ENCODE measurements at places on chromosomes 4 and X. TPM values are rescaled to one million over a fixed set of nuclear protein-coding genes. Genes with fewer than 3 reads are reported as not detected.

- H3K27me3 ChIP-seq: no peaks in the 10 kb centered on the region
- no peaks in the 10 kb centered on the region for H3K4me1 ChIP-seq
- H3K27ac ChIP-seq: no peak overlapping the region
- no peak for DNase-seq
- no peak overlapping the region for H3K4me3 ChIP-seq
Measured at GRCh38 chr4:181536811-181537434, 706.3 kb upstream of the TENM3 start.

GRCh38 chr4:83716874-83717273 lies 181.0 kb downstream of the GPAT3 start:
- no peak for DNase-seq
- H3K4me1 ChIP-seq: no peaks in the 10 kb centered on the region
- H3K36me3 ChIP-seq: no peaks in the 10 kb centered on the region
- no peak overlapping the region for H3K4me3 ChIP-seq

DNA sequence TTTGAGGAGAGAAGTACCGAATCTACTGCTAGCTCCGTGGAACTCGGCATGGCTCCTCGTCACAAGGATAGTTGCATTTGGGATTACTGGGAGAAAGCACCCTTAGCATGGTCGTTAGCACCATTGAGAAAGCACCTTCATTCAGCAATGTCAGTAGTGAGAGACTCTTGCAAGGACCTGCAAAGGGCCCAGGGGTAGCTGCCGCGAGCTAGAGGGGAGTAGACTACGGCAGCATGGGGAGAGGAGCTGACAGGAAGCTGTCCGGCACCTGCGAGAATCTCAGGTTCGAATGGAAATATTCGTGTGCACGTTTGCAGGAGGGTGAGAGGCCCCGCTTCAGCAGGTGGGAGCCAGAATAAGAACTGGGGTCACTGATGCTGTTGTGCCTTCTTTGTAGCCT lies 20.2 kb downstream of the TLR10 start:
- peaks cover 4% of the 10 kb centered on the region for H3K36me3 ChIP-seq
- no peak overlapping the region for H3K4me3 ChIP-seq
- H3K27me3 ChIP-seq: no peaks in the 10 kb centered on the region
- peaks cover 4% of the 10 kb centered on the region for H3K4me1 ChIP-seq
- no peak overlapping the region for H3K27ac ChIP-seq
- no peak for DNase-seq

- H3K4me1 ChIP-seq: peaks cover 17% of the 10 kb centered on the region
- no peak overlapping the region for H3K4me3 ChIP-seq
- H3K27me3 ChIP-seq: no peaks in the 10 kb centered on the region
Measured at GRCh38 chr4:146787731-146788130, 149.0 kb downstream of the POU4F2 start.

GRCh38 chrX:129779747-129780146 lies at the start of gene SASH3:
SASH3 (plus strand) TSS chrX:129779949; CDS start chrX:129780098, 149 bp downstream.
- H3K4me3 ChIP-seq: no peak within 1 kb of the TSS
- no peaks in the 10 kb centered on the region for H3K36me3 ChIP-seq
- H3K27ac ChIP-seq: no peak within 1 kb of the TSS
- H3K4me1 ChIP-seq: no peaks in the 10 kb centered on the region
- peaks cover 3% of the 10 kb centered on the region for H3K27me3 ChIP-seq

DNA sequence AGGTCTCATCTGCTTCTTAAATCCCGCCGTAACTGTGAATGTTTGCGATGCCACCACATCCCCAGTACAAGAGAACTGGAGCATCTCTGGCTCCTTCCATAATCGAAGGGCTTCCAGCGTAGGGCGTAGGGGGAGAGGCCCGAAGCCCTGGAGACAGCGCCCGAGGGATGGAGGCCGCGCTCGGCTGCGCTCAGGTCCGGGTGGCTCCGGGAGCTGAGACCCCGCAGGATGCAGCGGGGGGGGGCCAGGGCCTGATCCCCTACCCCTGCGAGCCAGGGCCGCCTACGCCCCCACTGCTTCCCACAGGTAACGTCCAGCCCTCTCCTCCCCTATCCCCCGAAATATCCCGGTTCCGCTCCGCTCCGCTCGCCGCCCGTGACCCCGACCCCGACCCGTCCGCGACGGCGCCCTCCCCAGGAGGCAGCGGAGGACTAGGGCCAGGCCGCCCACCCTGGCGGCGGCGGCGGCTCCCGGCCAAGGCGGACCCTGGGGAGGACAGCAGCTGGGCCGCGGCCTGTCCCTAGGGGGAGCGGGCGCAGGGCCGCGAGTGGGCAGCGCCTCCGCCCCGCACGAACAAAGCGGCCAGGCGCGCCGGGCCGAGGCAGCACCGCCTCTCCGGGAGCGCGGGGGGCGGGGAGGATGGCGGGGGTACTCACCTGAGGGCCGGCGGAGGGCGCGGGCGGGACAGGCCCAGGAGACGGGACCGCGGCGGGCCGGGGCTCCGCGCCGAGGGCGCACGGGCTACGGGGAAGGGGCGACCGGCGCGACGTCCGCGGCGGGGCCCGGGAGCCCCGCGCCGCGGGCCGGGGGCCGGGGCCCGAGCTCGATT lies 723 bp downstream of the WDFY3 start:
- H3K36me3 ChIP-seq: no peaks in the 10 kb centered on the region
- H3K4me1 ChIP-seq: peaks cover 26% of the 10 kb centered on the region
- H3K27me3 ChIP-seq: peaks cover 19% of the 10 kb centered on the region
- DNase-seq: peak; percentile 80
- peak overlapping the region; percentile 97 for H3K27ac ChIP-seq

- H3K27ac ChIP-seq: no peak overlapping the region
- H3K4me3 ChIP-seq: no peak overlapping the region
- no peaks in the 10 kb centered on the region for H3K4me1 ChIP-seq
Measured at GRCh38 chr4:687971-688853, 739 bp downstream of the SLC49A3 start.

DNA sequence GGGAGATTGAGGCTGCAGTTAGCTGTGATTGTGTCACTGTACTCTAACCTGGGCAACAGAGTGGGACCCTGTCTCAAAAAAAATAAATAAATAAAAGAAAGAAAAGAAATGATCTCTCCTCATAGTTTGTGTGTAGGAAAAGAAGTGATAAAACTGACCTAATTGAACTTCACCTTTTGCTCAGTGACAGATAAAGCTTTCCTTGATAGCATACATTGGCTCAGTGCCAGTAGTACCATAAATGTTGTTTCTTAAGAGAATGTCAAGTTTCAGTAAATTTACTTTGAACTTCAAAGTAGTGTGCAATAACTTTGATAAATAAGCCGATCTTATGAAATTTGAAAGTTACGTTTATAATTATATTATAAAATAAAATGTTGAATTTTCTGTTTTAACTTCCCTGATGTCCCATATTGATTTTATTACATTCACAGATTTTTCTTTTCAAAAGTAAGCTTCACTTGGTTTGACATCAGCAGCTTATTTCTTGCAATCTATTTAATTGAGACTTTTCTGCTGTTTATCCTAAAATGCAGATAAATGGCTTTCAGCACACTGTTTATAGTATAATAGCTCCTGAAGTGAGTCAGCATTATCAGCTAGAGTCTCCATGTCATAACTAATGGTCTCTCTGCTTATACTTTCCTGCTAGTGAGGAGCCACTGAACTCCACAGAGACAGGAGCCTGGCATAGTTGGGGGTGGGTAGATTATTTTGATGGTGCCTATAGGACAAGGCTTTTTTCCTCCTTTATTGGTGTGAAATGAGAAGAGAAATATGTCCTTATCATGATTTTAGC lies 330.1 kb downstream of the BMPR1B start:
- H3K4me1 ChIP-seq: no peaks in the 10 kb centered on the region
- H3K36me3 ChIP-seq: no peaks in the 10 kb centered on the region
- no peaks in the 10 kb centered on the region for H3K27me3 ChIP-seq
- no peak for DNase-seq
- H3K27ac ChIP-seq: no peak overlapping the region
- H3K4me3 ChIP-seq: no peak overlapping the region

DNA sequence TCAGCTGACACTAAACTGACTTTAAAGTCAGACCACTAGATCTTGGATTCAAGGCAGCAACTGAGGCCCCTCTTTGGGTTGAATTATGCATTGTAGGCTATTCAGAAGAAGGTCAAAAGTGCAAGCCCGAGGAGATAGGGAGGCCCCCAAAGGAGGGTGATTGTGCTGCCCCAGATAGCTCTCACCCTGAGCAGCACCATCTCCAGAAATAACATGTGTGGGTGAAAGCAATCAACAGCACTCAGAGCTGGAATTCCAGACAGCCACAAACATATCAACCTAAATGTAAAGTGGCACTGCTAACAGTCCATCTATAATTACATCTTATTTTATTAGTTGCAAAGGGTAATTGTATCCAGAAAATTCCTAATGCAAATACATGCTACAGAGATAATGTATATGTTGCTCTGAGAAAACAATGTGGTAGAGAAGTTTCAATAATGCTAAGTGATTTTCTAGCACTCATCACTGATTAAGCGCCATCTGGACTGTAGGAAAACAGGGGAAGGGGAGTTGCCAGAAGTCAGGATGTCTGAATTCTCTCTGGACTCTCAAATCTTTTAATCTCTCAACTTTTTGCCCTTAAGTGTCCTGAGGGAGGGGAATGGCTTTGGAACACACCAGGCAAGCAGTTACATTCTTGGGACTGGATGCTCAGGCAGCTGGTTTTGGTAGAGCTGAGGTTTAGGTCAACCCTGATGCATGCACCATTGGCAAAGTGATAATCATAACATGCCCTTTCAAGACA lies 61.8 kb upstream of the SFRP2 start:
- H3K4me1 ChIP-seq: peaks cover 9% of the 10 kb centered on the region
- H3K27me3 ChIP-seq: peaks cover 3% of the 10 kb centered on the region
- peak overlapping the region; percentile 20 for H3K27ac ChIP-seq
- no peak for DNase-seq

- H3K27ac ChIP-seq: no peak overlapping the region
- H3K4me1 ChIP-seq: peaks cover 3% of the 10 kb centered on the region
- no peak overlapping the region for H3K4me3 ChIP-seq
- H3K27me3 ChIP-seq: no peaks in the 10 kb centered on the region
- H3K36me3 ChIP-seq: no peaks in the 10 kb centered on the region
Measured at GRCh38 chr4:144710526-144710912, 64.6 kb downstream of the HHIP start.

DNA sequence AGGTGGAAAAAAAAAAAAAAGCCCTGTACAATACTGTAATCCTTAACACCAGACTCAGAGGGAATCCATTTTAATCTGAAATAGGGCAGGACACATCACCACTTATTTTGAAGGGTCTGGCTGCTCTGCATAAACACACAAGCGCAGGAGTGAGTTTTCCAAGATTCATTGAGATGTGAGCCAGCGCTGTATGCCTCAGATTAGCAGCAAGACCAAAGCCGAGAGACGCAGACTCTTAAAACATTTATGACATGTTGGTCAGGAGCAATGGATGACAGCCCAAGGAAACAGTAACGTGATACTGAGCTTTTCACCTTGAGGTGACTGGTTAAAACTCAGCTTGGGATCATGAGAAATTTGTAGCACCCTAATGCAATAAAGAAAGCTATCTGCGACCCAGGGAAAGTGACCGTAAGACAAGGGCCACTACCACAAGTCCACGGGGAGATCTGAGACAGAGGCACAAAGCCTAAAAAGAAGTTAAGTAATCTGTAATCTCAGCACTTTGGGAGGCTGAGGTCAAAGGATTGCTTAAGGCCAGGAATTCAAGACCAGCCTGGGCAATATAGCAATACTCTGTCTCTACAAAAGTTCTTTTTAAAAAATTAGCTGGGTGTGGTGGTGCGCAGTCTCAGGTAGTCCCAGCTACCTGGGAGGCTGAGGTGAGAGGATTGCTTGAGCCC lies 210.6 kb downstream of the COL25A1 start:
- no peak for DNase-seq
- no peak overlapping the region for H3K27ac ChIP-seq
- H3K27me3 ChIP-seq: no peaks in the 10 kb centered on the region
- no peaks in the 10 kb centered on the region for H3K4me1 ChIP-seq
- no peaks in the 10 kb centered on the region for H3K36me3 ChIP-seq
- no peak overlapping the region for H3K4me3 ChIP-seq

DNA sequence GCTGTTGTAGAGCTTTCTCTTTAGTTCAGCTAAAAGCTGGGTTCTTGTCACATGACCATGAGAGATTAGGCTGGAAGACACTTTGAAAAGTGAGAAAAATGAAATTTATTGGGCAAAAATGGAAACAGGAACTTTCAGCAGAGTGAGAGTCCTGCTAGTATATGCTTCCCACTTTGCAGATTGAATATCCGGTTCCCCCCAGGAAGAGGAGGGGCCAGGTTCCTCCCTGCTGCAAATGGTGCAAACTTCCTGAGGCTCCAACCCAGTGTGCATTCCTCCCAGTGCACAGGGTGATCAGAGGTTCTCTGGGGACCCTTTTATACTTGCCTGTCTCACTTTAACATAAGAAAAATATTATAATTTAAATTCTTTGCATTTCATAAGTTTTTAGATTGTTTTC lies 119.9 kb upstream of the SPIN4 start:
- no peak overlapping the region for H3K4me3 ChIP-seq
- H3K27ac ChIP-seq: no peak overlapping the region
- no peak for DNase-seq
- H3K4me1 ChIP-seq: no peaks in the 10 kb centered on the region

- no peak overlapping the region for H3K27ac ChIP-seq
- H3K4me3 ChIP-seq: no peak overlapping the region
- H3K4me1 ChIP-seq: no peaks in the 10 kb centered on the region
- H3K27me3 ChIP-seq: no peaks in the 10 kb centered on the region
- H3K36me3 ChIP-seq: no peaks in the 10 kb centered on the region
- DNase-seq: no peak
Measured at GRCh38 chr4:112502871-112503270, 13.1 kb downstream of the NEUROG2 start.

CPXCR1 gene
- not detected for total RNA-seq

MAGEB10 gene
- total RNA-seq: not detected

C4orf51 gene
- not detected for total RNA-seq

CPE gene
- total RNA-seq: 253 TPM

PLK4 gene
- total RNA-seq: 5.6 TPM

MAGEA6 gene
- total RNA-seq: 0.32 TPM

Data from glutamatergic neuron (in vitro differentiated cells).